ENCODE measurements at places on chromosomes 6 and 20.

GRCh38 chr6:32868257-32868788 lies 14.3 kb downstream of the PSMB9 start:
- peak; percentile 76 for DNase-seq

DNA sequence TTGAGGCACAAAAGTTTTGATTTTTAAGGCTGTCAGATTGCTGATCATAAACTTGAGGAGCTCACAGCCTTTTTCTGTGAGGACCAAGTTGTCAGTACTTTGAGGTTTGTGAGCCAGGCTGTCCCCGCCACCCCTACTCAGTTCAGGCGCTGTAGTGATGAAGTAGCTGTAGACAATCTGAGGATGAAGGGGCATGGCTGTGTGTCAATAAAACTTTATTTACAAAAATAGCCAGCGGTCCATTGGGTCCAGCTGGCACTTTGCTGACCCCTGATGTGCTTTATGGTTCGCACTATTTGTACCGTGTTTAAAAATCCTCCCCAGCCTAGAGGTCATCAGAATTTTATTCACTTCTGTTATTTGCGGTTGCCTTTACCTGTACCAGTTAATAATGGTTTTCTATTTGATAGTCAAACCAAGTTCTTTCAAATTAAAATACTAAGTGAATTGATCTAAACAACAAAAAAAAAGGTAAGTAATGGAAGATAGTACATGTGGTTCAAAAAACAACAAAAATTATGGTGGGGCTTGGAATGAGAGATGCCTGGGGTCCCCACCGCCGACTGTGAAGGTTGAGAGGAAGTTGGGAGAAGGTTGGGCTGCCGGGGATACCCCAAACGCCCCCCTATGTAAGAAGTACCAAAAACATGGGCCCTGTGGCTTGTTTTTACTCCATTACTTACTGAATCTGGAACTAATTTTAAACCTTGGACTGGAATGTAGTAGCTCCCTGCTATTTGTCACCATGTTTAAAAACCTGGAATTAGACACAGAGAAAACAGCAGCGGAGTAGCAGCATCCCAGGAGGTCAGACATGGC lies 123.6 kb downstream of the SYCP2 start:
- DNase-seq: no peak

- DNase-seq: no peak
Observed at GRCh38 chr20:49697071-49697470, 16.6 kb downstream of the B4GALT5 start.

GRCh38 chr6:62102387-62102786 lies 183.6 kb downstream of the KHDRBS2 start:
- DNase-seq: no peak

GRCh38 chr6:47634210-47635047 lies 64.0 kb upstream of the ADGRF4 start:
- DNase-seq: no peak

GRCh38 chr6:68273297-68273696 lies 361.8 kb upstream of the ADGRB3 start:
- DNase-seq: no peak

DNA sequence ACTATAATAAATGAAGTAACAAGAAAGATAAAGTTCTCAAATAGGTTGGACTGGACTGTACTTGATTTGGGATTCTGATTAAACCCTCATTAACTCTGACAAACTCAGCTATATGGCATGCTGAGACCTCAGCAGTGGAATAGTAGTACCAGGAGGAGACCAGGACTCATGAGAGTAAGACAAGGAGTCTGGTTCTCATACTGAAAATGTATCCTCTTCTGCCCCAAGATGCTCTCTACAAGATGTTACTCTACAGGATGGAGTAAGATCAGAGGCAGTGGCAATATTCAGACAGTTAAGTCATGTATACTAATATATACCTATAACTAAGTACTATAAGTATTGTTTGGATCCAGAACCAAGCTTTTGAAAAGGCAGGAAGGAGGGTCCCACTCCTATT lies 31.9 kb upstream of the SYNCRIP start:
- peak; percentile 22 for DNase-seq

GRCh38 chr6:124772733-124773319 lies 189.4 kb upstream of the RNF217 start:
- no peak for DNase-seq

DNA sequence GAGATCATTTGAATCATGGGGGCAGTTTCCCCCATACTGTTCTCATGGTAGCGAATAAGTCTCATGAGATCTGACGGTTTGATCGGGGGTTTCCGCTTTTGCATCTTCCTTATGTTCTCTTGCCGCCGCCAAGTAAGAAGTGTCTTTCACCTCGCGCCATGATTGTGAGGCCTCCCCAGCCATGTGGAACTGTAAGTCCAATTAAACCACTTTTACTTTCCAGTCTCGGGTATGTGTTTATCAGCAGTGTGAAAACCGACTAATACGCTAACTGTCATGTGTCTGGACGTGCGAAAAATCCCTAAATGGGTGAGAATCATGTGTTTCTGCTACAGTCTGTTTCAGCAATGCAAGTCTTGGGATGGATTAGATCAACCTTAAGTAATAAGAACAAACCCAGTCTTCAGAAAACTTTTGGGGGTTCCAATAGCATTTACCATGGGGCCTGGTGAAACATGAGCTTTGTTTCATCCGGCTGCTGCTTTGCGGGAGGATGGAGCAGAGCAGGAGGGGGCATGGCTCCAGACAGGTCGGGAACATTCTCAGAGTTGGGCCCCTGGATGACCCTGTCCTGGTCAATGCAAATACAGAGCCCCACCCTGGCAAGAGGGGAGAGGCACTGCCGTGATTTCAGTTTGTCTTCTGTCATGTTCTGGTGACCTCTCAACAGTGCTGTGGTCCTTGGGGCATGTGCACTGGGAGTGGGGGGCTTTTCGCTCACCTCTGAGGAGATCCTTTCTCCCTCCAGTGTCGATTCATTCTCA lies 41.5 kb downstream of the CTCFL start:
- no peak for DNase-seq

- DNase-seq: no peak
Observed at GRCh38 chr6:99232056-99232455, 117.4 kb downstream of the FAXC start.

- DNase-seq: peak; percentile 92
Observed at GRCh38 chr20:32685541-32686529, 12.1 kb upstream of the C20orf203 start.

DNA sequence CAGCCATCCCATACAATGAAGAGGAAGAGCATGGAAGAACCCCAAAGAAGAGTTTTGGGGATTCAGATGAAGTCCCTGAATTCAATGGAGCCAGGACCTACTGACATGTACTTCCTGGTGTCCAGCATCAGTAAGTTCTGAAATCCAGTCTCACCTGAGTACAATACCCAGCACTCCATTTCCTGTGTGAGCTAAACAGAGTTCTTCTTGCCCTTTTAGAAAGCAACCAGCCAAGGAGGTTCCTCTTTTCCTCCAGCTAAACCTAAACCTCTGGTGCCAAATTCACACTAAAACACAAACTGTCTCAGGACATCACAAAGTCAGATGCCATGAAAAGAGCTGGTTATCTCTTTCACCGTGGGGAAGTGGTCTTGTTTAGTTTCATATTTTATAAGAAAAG lies 71.5 kb downstream of the PKHD1 start:
- DNase-seq: no peak

DNA sequence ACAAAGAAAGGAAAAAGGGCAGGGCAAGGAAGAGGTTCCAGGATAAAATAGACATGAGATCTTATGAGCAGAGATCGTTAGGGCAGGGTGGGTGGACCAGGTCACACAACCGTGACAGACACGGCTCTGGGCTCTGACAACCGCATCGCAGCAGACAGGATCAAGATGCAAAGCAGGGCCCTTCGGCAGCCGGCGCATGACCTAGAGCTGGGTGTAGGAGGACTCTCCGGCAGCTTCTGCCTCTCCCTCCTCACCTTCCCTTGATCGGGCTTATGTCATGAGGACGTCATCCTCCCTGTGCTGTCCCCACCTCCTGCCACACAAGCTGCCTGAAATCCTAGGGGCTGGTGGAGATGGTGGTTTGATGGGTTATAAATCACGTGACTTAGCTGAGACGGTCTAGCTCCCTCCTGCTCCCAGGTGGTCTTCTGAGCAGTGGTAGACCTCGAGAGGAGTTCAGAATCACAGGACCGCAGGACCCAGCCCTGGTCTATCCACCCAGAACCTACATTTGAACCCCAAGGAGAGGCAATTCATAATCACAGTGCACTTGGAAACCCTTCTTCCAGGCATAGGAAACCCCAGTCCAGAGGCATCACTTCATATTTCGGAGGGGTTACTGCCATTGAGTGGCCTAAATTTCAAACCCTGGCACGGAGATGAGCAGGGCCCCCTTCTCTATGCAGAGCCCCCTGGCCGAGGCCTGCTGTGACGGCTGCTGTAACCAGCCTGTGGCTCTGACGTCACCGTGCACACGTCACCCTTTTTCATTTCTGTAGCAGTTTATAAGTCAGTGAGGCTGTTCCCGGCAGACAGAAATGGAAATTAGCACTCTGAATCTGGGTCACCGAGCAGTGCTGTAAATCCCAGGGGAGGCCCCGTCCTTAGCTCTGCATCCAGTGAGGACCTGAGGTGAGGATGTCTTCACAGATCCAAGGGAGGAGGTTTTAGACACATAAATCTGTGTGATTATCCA lies 8.7 kb upstream of the CCR6 start:
- no peak for DNase-seq

- peak; percentile 64 for DNase-seq
Observed at GRCh38 chr20:31740208-31740607, 1.1 kb downstream of the TPX2 start.

DNA sequence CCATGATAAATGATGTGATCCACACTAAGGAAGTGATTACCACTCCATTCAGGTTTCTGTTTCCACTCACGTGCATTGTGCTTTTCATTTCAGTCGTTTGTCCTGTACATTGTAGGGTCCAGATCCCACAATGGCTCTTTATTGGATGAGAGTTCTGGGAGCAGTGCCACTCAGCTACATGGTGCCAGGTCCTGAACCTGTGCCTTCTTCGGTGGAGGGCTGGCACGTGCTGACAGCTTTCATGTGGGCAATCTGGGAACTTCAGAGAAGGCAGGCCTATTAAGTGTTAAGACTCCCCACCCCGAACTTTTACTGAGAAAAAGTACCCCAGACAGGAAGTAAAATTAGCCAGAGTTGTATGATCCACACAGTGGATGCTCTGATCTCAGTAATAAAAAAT lies 255.0 kb downstream of the ESR1 start:
- DNase-seq: no peak

DNA sequence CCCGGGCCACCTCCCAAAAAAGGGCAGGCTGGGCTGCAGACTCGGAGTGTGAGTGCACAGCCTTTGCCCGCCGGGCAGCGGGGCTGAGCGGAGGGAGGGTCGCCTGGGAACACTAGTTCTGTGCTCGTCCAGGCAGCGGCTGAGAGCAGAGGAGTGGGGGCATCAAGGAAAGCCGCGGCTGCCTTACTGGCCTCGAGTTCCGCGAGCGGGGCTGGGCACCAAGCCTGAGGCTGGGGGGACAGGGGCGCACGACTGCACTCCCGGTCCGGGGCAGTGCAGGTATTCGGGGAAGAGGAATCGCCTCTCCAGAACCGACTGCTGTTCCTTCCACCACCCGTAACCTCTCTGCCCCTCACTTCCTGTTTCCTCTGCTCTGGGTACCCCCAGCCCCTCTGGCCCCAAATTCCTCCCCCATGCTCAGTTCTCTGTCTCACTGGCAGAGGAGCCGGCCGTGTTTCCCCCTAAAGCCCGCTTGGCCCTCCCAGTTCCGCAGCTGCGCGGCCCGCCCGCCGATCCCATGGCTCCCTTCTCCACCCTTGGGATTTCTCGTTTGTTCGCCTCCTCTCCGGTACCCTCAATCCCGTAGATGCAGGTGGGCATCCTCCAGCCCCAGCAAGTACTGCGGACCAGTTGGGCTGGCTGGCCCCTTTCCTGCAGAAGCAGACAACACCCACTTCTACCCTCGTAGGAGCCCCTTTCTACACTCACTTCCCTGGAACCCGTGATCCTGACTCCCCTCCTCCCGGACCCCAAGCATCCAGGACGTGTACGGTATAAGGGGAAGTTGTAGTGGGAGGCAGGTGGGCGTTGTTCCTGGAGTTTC lies 5.1 kb downstream of the RING1 start:
- peak; percentile 37 for DNase-seq

DNA sequence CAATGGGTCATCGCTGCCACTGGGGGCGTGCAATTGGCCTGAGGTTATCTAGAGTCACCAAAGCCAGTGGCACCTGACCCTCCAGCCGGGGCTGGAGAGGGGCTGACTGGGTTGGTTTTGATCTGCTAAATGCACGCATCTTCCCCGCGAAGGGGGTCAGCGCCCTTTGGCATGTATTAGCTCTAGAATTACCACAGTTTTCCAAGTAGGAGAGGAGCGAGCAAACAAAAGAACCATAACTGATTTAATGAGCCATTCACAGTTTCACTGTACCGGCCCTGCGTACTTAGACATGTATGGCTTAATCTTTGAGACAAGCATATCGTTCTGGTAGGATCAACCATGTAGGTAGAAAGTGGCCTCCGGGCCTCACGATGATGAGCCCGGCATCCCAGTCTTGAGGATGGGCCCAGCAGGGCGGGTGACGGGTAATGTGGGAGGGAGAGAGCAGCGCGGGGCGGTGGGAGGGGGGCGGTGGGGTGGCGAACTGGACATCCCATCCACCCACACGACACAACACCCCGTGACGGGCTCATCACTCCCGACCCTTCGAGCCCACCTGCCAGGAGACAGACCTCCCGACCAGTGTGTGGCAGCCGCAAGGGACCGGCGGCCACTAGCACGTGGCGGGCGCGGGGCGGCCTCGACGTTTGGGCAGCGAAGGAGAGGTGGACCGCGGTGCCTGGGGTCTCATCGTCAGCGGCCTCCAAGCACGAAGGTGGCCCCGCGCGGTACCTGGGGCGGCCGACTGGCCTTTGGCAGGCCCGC lies 1957.5 kb upstream of the DEFB115 start:
- DNase-seq: no peak
